Mucosa of descending colon (tissue), 3 donors: ENCODE measurements at places on chromosomes 11 and 22.

DNA sequence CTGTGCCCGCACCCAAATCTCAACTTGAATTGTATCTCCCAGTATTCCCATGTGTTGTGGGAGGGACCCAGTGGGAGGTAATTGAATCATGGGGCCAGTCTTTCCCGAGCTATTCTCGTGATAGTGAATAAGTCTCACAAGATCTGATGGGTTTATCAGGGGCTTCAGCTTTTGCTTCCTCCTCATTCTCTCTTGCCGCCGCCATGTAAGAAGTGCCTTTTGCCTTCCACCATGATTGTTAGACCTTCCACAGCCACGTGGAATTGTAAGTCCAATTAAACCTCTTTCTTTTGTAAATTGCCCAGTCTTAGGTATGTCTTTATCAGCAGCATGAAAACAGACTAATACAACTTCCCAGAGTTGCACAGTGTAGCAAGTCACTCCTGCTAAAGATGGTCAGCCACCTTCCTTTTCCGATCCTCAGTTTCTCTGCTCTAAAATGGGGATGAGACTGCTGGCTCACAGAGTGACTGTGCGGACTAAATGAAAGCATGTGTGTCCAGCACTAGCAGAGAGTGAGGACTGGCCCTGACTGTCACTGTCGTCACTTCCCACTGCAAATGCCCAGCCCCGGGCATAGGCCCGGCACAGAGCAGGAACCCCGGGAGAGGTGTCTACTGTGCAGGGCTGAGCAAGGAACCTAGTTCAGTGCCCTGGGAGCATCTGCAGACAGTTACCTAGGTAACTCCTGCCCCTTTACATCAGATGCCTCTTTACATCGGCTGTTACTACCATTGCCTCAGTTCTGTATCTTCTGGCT, 9.5 kb downstream of the TSKU start:
- peak; percentile 1 for DNase-seq

DNA sequence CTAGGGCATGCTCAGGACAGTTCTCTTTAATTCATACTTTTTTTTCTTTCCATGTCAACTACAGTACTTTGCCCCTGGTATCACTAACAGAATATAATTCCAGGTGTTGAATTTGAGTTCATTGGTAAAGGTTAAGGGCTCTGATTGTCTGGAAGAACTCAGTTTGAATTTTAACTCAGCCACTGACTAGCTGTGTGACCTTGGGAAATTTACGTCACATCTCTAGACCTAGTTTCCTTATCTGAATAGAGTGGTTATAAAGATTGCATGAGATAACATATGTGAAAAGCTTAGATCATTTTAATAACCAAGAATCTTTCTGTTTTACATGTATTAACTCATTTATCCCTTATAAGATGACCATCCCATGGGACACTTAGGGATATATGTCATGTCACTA, 15.8 kb upstream of the ZC3H12C start:
- DNase-seq, result peak; percentile 38

- no peak for DNase-seq
Observed at GRCh38 chr11:75549370-75549958, 12.6 kb upstream of the SERPINH1 start.

- DNase-seq, result peak; percentile 68
Observed at GRCh38 chr22:20430720-20431510, 6.7 kb downstream of the SCARF2 start.

GRCh38 chr11:16610738-16611388, 127.6 kb upstream of the C11orf58 start:
- DNase-seq, result peak; percentile 48

DNA sequence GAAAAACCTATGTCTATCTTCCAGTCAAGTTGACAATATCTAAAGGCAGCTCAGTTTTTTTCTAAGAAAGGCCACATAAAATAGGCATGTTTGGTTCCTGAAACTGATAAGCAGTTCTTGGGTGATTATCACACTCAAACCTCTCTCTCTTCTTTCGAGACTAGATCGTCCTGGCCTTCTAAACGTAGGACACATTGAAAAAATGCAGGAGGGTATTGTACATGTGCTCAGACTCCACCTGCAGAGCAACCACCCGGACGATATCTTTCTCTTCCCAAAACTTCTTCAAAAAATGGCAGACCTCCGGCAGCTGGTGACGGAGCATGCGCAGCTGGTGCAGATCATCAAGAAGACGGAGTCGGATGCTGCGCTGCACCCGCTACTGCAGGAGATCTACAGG, 15.1 kb downstream of the CDPF1 start:
- no peak for DNase-seq
